Stimulated activated CD8-positive, alpha-beta memory T cell treated with anti-CD3 and anti-CD28 coated beads, Interleukin-7, amount 100 ng/mL, for 48 hours (primary cell): ENCODE measurements at places on chromosomes 12 and 14.

GRCh38 chr14:23624830-23625404, 11.2 kb upstream of the DHRS2 start:
- no peak for DNase-seq

DNA sequence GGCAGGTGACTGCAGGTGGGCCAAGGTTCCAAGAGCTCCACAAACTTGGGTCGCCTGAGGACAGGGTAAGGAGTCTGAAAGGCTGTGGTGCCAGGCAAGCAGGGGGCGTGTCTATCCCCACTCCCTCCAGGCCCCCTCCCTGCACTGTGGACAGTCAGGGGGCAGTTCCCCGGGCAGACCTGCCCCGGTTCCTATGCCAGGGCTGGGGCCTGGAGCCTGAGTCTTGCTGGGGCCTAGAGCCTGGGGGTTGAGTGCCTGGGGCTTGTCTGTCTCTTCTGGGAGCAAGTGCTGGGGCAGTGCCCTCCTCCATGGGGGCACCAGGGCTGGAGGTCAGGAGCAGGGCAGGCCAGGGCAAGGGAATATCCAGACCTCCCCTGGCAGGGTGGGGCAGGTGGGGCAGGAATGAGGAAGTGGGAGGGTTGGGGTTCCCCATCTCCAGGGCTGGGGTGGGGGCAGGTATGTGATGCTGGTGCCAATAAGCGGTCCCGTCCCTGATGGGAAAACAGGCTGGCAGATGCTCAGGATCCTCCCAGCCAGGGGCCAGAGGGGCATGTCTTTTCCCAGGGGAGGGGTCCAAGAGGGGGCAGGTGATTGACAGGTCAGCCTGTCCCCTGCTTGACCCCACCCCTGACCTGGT, 11.9 kb upstream of the TNFAIP2 start:
- no peak for DNase-seq

GRCh38 chr12:78229591-78230101, 399.0 kb downstream of the NAV3 start:
- DNase-seq: no peak

- peak; percentile 60 for DNase-seq
Measured at GRCh38 chr12:10301103-10301502, 6.6 kb upstream of the KLRD1 start.

DNA sequence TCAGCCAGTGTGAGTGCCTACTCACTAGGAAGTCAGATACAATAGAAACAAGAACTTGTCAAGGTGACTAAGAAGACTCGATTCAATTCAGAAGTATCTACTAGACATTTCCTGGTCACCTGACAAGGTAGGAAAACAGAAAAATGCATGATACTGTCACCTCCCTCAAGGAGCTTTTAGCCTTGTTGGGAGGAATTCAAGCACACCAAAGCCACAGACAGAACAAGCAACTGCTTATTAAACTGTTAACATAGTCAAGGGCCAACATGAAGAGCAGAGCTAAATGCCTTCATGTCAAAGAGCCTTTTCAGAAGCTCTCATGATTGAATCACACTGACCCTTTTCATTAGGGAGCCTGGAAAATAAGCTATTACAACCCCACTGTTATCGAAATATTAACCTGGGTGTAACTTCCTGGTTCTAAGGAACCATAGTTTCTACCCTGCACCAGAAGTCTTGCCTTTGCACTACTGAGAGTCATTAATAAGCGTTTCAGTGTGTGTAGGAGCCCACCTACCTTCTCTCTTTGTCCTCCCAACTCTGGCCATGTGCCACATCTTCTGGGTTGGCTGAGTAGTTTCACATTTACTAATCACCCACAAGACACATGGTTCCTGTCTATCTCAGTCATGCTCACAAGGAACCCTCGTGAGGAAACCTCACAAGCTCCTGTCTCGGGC, 31.0 kb upstream of the LGALS3 start:
- DNase-seq: no peak
